ENCODE measurements at places on chromosomes 13 and 19.

GRCh38 chr19:35055715-35056179 lies 14.2 kb downstream of the HPN start:
- DNase-seq, result peak; percentile 39

GRCh38 chr19:45294291-45295029 lies 28.2 kb downstream of the CKM start:
- DNase-seq, result no peak

DNA sequence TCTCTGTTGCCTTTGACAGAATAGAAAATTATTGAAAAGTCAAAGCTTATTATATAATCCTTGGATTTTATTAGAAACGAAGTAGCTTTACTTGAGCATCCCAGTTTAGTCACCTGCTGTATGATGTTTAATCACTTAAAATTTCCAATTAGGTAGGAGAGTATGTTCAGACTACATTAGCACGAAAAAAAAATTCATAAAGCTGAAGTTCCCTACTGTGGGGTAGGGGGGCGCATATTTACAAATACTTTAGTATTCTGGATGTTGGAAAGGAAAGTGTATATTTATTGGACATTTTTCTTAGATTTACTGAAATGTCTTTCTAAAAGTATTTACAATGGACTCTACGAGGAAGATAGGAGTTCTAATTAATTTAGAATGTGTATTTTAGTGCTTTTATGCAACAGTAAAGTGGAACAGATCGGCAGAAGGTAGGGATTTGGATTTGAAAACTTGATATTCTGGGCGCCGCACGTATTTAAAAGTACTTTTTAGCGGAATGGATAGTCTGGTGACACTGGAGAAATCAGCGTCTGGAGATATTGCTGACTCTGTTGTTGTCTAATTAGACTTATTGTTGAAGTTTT lies 1.9 kb downstream of the CDK8 start:
- peak; percentile 65 for DNase-seq

GRCh38 chr13:109724603-109725002 lies 61.8 kb downstream of the IRS2 start:
- DNase-seq, result no peak

- no peak for DNase-seq
These were observed 16.5 kb upstream of the B3GNT3 start for GRCh38 chr19:17778251-17778967.

DNA sequence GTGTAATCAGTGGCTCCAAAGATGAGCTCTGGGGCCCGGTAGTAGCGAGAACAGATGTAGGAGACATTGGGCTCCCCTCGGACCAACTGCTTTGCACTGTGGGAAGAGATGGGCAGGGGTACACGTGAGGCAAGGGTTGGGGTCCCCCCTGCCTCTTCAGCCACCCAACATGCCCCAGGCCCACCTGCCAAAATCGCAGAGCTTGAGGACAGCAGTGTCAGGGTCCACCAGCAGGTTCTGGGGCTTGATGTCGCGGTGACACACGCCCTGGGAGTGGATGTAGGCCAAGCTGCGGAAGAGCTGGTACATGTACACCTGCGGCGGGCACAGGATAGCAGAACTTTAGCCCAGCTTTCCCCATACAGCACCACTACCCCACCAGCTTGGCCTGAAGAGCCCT lies 8.0 kb downstream of the GSK3A start:
- no peak for DNase-seq

GRCh38 chr13:77002590-77003190 lies 10.8 kb downstream of the CLN5 start:
- DNase-seq, result no peak

GRCh38 chr13:110893571-110893970 lies 21.3 kb downstream of the ANKRD10 start:
- no peak for DNase-seq

GRCh38 chr19:7850000-7850813 lies 20.2 kb downstream of the EVI5L start:
- no peak for DNase-seq
